ENCODE measurements at places on chromosomes 6 and 20.

GRCh38 chr6:113690281-113691259 is 166.6 kb upstream of the MARCKS start:
- DNase-seq: no peak

- DNase-seq: no peak
These were observed 16.6 kb downstream of the PHACTR3 start for GRCh38 chr20:59620860-59621505.

GRCh38 chr20:14616003-14616402 is 278.6 kb upstream of the FLRT3 start:
- no peak for DNase-seq

GRCh38 chr6:146878952-146879340 is 280.2 kb downstream of the ADGB start:
- DNase-seq: no peak

Measured in activated CD4-positive, alpha-beta T cell treated with anti-CD3 and anti-CD28 coated beads for 1 hour (primary cell).